NCI-H1694 treated with DMSO at 0.1 percent for 48 hours (cell line): ENCODE measurements at places on chromosomes 3 and 15.

- no peak for DNase-seq
These were observed 285.9 kb downstream of the CHL1 start for GRCh38 chr3:482479-482878.

DNA sequence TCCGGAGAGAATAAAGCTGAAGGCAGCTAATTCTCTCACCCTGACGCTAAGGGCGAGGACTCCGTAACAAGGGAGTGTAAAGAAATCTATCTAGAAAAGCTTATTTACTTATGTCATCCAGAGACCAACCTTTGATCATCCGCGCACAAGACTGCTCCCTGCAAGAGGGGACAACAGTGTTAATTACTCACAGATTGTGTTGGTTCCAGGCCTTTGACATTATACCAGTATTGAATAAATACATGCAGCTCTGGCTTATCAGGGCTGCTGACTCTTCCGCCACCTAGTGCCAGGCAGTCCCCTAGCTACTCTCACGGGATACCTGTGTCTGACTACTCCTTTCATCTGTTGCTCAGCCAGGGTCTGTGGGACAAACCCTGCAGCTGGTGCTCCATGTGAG, 211.7 kb downstream of the DTWD1 start:
- DNase-seq: peak; percentile 11

GRCh38 chr15:101083336-101084045, 164.3 kb downstream of the LRRK1 start:
- no peak for DNase-seq

DNA sequence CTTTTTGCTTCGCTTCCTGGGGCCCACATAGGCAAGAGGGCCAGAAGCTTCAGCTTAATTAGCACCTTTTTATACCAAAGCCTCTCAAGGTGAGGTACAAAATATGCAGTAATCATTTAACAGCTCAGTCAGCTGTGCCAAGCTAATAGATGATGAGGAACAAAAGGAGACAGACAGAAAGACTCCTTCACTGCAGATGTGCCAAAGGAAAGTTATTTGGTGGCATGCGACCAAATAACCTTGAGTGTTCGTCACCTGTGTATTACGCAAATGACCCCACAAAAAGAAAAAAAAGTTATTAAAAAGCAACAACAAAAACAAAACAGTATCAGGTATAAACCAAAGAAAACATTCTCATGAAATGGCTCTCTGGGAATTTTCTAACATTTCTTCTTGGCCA, 325.8 kb upstream of the IGF1R start:
- no peak for DNase-seq

DNA sequence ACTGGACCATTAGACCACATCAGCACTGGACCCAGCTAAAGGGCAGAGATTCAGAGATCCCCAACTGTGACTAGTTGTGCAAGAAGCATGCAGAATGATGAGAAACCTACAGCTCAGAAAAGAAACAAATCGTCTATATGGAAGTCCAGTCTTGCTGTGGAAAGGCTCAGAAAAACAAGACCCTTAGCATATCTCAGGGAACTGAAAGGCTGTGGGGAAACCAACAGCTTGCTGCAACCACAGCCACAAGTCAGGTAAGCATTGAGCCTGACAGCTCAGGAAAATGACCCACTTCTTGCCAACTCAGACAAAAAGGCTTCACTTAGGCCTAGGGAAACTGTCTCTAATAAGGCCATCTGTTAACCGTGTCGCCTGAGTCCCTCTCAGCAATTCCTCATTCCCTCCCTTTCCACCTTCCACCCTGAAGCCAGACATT, 145.6 kb downstream of the LSAMP start:
- peak; percentile 76 for DNase-seq

DNA sequence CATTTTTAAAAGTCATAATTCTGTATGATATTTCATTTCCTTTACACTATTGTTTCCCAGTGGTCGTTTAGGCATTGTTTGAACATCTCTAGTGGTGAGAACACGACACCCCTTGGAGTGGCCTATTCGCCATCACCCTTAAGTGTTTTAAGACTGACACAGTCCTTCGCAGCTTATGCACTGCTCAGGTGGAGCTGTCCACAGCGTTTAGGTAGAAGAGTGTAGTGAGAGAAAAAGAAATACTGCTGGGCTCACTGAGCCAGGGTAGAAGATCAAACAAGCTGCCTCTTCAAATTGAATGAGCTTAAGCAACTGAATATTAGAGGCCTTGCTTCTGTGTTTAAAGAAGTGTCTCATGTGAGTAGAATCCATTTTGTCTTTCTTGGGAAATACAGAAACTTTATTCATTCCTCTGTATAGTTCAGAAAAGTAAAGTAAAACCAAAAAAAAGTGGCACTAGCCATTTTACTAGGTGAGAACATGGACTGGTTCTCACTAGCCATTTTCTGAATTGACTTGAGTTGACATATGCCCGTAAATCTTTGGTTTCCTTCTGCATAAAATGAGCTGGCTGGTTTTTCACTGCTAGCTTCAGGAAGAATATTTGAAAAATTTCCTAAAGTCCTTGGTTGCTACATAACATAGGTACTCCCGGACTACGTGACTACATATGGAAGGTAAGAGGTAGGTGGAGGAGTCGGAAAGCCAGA, 155.9 kb downstream of the P3H2 start:
- DNase-seq: no peak

DNA sequence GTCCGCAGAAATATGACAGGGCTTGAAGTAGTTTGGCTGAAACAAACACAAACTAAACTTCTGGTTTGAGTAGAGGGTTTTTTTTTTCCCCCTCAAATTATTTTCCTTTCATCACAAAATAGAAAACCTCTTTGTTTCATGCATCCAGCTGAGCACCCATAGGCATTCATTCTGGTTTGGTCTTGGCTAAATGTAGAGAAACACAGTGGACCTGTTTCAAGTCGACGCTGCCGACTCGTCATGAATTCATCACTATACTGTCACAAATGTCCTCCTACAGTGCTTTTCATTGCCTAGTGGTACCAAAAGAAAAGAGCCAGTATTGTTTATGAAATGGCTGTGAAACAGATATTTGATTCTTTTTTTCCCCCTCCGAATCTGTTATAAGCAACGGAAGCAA, 52.4 kb upstream of the GYG1 start:
- no peak for DNase-seq

DNA sequence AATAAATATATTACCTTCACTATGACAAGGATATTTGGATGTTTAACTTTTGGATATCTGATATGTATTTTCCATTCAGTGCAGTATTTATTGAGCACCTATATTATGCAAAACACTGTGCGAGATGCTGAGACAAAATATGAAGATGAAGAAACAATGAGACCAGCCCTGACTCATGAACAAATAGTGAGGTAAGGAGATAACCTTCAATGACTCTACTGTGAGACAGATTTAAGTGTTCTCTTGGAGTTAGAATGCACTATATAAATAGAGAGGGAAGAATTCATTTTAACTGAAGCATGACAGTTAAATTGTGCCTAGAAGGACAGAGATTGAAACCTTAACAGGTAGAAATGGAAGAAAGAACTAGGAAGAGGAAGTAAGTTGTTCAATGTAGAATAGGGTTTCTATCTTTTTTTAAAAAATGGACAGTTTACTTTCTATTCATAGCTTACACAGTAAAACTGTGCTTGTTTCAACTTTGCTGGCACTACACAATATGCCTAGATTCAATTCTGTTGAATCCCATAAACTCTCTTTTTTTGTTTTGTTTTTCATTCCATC, 124.2 kb downstream of the ZBTB20 start:
- DNase-seq: no peak

DNA sequence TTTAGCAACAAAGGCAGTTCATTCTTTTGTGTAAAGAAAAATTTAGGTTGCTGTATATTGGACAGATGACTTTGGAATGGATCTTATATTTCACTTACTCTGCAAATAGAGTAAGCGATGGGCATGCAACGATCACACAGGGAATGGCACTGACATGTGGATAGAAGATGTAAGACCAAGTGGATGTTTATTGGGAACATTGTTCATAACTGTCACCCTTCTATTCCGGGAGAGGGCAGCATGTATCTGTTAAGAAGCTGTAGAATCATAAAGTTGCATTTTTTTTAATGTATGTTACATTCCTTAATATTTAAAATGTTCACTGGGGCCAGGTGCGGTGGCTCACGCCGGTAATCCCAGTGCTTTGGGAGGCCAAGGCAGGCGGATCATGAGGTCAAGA, 41.2 kb downstream of the HPS3 start:
- no peak for DNase-seq

DNA sequence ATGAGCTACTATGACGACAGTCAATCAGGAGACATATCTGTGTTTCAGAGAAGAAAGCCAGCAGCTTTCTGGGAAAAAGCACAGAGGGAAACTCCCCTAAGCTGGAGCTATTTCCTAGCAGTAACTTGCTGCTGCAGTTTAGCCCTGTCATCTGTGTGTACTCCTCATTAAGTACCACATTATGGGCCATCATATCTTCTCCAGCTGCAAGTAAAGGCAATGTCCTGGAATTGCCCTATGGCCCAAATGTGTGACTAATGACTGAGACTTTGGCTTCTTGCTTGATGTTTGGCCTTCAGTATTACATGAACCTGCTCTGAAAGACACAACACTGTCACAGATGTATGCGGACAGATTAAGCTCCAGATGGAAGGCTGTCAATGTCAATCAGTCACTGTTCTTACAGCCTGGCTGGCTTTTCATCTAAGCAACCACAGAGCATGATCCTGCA, 190.8 kb downstream of the FHIT start:
- DNase-seq: no peak

- DNase-seq: no peak
These were observed 479.6 kb upstream of the ALCAM start for GRCh38 chr3:104887069-104887468.

- no peak for DNase-seq
These were observed 117.3 kb downstream of the RPL22L1 start for GRCh38 chr3:170752571-170753155.

DNA sequence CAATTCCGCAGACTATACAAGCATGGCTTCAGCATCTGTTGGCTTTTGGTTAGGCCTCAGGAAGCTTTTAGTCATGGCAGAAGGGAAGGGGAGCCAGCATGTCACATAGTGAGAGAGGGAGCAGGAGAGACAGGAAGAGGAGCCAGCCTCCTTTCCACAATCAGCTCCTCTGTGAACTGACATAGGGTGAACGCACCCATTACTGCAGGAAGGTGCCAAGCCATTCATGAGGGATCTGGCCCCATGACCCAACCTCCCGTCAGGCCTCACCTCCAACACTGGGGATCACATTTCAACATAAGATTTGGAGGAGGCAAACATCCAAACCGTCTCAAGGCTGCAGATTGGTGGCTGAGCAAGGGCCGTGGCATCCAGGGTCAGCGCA, 106.3 kb downstream of the LRRK1 start:
- no peak for DNase-seq

GRCh38 chr3:134346744-134347143, 27.5 kb downstream of the AMOTL2 start:
- no peak for DNase-seq

DNA sequence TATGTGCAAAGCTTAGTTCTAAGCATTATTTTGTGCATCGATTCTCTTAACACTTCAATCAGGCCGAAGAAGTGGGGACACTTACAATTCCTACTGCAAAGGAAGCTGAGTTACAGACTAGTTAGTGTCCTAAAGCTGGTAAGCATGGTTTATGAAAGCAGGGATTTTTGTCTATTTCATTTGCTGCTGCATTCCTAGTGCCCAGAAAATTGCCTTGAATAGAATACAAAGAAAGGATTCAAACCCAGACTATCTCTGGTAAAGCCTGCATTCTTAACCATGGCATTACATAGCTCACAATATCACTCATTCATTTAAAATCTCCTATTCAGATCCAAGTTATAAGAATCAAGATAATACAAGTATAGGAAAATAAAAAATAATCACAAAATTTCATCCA, 24.4 kb upstream of the CPOX start:
- no peak for DNase-seq

DNA sequence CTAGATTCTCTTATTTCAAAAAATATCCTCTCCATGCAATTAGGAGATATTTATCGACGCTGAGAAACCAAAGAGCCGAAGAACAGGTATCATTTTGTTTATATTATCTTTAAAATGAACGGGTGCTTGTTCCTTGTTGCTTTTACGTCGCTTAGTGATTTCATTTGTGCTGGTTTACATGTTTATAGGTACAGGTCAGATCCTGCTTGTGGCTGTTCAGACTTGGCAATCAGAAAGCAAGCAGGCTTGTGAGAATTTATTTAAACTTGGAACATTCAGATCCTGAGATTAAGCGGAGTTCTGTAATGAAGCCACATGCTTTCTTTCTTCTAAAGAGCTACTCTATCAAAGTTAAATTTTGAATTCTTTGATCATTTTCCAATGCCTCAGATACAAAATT, 43.0 kb upstream of the ATP2C1 start:
- DNase-seq: no peak

DNA sequence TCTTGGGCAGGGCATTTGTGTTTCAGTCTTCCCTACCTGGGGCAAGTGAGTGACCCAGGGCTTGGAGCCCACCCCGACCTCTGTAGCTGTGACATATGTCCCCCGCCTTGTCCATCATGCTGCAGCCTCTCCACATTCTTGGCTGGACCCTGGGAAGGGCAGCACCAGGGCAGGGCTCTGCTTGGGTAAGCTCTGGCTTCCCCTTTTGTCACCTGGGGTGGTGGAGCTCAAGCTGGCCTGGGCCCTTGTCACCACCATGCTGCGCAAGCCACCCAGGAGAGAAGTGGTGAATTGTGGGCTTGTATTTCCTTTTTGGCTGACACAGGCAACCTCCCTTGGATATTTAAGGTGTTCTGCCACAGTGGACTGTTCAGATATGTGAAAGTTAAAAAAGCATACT, 29.3 kb downstream of the SPSB4 start:
- DNase-seq: no peak

DNA sequence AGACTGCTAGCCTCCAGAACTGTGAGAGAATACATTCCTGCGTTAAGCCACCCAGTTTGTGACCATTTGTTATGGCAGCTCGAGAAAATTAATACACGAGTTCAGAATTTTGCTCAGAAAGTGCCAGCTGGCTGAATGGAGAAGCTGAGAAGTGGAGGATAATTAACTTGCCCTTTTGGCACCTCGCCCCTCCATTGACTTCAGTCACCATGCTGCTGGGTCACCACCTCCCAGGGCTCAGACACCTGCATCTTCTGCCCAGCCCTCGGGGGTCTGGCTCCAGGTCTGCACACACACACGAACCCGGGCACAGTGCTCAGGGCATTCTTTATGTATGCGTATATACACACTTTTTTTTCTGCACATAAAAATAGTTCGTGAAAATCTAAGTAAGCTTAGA, 32.0 kb downstream of the AMOTL2 start:
- no peak for DNase-seq

GRCh38 chr3:120339362-120339761, 9.8 kb downstream of the LRRC58 start:
- no peak for DNase-seq

- no peak for DNase-seq
These were observed 18.9 kb downstream of the GHRL start for GRCh38 chr3:10273702-10274305.
